CD4-positive, alpha-beta T cell treated with Interleukin-21 for 1 hour (primary cell): ENCODE measurements at places on chromosomes 13 and 19.

DNA sequence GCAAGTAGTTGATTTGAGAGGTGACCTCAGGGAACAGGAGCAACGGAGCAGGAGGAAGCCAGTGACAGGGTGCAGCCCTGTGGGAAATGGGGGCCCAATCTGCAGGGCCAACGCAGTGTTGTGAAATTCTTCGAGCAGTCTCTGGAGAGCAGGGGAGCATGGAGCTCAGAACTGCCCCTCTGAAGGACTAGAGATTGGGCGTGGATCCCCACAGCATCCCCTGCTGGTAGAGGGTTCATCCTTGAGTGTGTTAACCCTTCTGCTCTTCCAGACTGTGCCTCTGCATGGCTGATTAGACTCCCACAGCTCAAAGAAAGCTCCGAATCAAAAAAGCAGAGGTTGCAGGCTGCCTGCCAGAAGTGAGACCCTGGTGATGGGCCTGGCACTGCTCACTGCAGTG lies 77.9 kb upstream of the UQCRFS1 start:
- DNase-seq = no peak

GRCh38 chr13:23434491-23434890 lies 989 bp upstream of the SACS start:
- DNase-seq = no peak

GRCh38 chr13:61339054-61339621 lies 76.5 kb downstream of the PCDH20 start:
- DNase-seq = no peak

GRCh38 chr19:58218899-58219298 lies 9.8 kb upstream of the ZNF544 start:
- DNase-seq = peak; percentile 55

DNA sequence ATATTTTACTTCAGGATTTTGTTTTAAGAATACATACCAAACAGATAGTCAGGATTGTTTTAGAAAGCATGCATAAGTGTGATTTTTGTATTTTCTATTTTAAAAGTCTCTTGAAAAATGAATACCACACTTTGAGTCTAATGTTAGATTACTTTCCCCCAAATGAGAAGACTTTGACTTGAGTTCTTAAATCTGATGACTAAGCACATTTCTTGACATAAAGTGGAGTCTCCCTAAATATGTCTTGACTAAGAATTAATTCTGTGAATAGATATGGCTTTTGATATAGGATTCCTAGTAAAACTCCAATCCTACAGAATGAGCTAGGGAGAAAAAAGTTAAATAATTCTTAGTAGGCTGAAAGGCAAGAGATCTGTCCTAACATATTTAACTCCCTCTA lies 624.2 kb upstream of the SPRY2 start:
- DNase-seq = no peak

DNA sequence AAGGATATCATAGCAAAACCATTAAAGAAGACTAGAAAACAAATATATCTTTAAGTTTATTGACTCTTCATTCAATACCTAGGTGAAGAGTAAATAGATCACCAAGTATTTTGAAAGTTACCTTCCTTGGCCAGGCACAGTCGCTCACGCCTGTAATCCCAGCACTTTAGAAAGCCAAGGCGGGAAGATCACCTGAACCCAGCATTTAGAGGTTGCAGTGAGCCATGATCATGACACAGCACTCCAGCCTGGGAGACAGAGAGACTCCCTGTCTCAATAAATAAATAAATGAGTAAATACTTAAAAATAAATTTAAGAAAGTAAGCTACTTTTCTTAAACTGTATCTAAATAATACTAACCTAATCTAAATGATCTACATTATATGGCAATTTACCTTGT lies 8.9 kb upstream of the WBP4 start:
- DNase-seq = no peak

DNA sequence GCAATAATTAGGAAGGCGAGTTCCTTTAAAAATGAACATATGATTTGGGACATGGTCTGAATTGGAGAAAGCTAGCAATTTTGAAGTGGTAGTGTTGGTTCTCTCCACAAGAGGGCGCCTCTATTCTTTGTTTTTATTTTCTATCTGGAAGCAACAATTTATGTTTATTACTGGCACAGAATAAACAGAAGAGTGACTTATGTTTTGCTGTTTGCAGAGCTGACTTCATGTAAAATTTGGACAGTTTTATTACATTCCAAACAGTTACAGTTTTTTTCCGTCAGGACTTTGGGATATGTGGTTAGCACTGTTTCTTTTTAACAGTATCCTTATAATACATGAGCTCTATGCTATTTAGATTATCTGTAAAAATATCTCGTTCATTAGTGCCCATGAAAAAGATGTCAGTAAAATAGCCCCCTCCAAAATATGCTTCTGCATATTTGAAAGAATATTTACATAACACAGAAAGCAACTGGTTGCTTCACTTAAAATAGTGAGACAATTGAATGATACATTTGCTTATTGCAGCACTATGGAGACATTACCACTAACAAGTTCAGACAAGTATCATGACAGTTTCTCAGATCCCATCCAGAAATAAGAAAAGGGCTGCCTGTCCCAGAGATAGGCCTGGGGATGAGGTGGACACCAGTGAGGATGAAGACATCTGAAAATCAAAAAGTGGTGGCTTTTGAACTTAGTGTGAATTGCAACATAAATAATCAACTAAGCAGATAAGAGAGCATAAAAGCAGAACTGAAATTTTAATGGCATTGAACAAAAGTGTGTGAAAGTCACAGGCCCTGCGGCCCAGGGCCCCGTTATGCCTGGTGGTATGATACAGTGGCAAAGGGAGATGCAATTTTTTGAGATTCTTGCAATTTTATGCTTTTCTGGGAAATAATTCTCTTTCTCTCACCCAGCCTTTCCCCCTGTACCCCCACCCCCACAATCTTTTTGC lies 32.3 kb upstream of the FGF9 start:
- DNase-seq = peak; percentile 59

DNA sequence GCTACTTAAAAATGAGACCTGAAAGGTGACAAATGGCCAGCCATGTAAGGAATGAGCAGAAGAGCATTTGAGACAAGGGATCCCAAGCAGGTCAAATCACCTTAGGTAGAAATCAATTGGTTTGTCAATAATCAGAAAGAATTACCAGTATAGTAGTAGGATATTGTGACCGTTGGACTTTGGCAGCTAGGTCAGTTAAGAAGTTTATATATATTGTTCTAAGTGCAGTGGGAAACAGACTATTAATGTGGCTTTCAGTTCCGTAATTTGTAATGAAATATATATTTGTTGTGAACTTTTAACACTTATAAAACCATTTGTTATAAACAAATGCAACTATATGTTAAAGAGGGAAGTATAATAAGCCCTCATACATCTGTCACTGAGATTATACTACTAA lies 807.9 kb upstream of the SPRY2 start:
- no peak for DNase-seq

DNA sequence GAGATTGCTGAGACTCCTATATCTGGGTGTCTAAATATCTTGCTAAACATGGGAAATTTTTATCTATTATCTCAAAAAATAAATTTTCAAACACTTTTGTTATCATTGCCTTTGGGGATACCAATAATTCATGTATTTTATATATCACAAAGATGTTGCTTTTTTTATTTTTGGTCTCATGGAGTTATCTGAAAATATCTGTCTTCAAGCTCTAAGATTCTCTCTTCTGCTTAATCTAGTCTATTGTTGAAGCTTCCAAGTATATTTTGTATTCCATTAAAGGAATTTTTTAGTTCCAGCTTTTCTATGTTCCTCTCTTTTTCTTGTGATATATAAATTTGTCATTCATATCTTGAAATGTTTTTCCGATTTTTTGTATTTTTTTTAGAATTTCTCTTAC lies 812.0 kb downstream of the DACH1 start:
- no peak for DNase-seq

- DNase-seq = no peak
Measured at GRCh38 chr13:40060296-40061007, 405.0 kb downstream of the COG6 start.

DNA sequence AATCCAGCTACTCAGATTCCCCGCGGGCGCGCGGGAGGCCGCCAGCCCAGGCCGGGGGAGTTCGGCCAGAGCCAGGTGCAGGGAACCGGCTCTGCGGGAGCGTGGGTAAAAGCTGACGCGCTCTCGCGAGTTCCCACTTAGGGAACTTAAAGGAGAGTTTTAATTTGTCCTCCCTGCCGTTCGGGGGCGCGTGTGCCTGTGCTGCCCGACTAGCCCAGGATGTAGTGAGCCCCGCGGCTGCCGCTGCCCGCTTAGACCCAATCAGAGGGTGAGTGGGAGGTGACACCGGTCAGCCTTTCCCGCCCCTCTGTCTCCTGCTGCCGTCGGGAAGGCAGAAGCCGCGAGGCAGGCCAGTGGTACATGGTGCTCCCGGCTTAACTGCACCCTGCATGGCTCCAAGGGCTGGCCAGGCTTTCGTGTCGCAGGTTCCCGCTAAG lies 36.0 kb upstream of the NEK3 start:
- peak; percentile 70 for DNase-seq

- DNase-seq = no peak
Measured at GRCh38 chr13:76745261-76746200, 140.7 kb downstream of the KCTD12 start.

- DNase-seq = no peak
Measured at GRCh38 chr19:50419022-50419579, 363 bp downstream of the SPIB start.

GRCh38 chr13:65724226-65724625 lies 1505.9 kb downstream of the PCDH9 start:
- DNase-seq = no peak

GRCh38 chr13:101736566-101736965 lies 284.1 kb downstream of the ITGBL1 start:
- DNase-seq = no peak

GRCh38 chr19:4534836-4535658 lies at the start of gene PLIN5:
TSS of gene PLIN5 (minus strand) at chr19:4535224. CDS start at chr19:4534074, 1,150 bp downstream.
- DNase-seq = peak; percentile 55

DNA sequence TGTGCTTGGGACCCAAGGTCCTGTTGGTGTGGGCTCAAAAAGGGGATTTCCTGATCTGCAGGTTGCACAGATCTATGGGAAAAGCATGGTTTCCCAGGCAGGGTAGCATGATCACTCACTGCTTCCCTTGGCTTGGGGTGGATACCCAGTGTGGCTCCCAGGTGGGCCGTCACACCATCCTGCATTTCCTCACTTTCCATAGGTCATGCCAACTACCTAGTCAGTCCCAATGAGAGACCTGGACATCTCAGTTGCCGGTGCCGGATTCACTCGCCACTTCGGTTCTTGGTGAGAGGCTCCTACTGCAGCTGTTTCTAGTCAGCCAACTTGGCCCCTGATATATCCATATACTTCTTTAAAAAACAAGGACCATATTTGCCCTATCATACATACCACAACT lies 503.0 kb downstream of the PCDH17 start:
- DNase-seq = no peak

DNA sequence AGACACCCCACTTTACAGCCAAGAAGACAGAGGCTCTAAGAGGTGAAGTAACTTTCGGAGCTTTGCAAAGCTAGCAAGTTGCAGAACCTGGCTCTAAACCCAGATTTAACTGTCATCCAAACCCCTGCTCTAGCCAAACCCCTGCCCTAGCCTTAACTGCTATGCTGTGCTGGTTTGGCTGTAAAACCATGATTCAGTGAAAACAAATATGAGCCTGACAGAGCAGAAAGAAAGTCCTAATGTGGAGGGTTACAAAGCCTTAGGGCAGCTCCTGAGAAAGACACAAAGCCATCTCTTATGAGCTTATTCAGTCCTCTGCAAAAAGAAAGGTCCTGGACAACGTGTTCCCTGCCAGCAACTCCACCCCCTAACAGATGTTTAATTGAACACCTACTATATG lies 172.8 kb downstream of the KATNAL1 start:
- no peak for DNase-seq

GRCh38 chr19:32459204-32459865 lies 53.8 kb downstream of the DPY19L3 start:
- no peak for DNase-seq

DNA sequence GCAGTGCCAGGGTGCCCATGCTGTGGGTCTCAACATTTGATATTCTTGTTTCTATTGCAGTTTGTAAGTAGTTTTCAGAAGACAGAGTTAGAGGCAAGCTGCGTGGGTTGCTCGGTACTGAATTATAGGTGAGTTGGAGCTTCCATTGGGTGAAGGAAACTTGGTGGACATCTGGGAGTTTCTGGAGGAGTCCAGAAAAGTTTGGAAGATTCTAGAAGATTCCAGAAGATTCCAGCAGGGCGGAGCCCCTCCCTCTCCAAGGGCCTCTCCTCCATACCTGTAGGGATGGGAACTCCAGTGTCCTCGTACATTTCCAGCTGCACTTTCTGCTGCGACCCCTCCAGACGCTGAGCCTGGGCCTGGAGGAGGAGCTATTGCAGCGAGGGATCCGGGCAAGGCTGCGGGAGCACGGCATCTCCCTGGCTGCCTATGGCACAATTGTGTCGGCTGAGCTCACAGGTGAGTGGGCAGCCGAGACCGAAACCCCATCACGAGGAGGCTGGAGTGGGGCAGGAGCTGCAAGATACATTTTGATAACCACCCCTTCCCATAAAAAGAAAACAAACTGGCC lies 28.6 kb downstream of the TIMM13 start:
- no peak for DNase-seq

DNA sequence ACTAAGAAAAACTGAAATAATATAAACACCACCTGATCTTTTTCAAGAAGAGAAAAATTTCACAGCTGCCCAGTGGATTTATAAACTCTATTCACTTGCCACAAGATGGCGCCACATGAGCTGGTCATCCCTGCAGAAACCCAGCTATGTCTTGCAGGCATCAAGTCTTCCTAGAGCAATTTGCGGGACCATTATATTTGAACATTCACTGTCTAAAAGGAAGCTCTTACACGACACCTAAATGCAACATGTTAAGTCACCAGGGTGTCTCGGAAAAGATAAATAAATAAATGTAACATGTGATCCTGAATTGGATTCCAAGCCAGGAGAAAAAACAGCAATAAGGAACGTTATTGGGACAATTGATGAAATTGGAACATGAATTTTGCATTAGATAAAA lies 20.3 kb upstream of the AKT2 start:
- peak; percentile 78 for DNase-seq

DNA sequence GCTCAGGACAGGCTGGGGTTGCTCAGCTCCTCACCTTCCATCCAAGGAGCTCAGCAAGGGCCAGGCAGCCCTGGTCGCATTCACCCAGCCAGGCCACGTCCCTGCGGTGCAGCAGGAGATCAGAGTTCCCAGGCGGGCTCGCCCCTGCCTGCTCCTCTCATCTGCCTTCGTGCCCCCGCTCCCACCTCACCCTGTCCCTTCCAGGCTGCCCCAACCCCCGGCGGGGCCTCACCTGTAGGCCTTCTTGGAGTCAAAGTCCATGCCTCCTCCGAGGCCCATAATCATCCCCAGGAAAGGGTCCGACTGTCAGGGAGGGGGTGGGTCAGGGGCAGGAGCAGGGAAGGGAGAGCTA lies 1.3 kb upstream of the RINL start:
- DNase-seq = no peak

DNA sequence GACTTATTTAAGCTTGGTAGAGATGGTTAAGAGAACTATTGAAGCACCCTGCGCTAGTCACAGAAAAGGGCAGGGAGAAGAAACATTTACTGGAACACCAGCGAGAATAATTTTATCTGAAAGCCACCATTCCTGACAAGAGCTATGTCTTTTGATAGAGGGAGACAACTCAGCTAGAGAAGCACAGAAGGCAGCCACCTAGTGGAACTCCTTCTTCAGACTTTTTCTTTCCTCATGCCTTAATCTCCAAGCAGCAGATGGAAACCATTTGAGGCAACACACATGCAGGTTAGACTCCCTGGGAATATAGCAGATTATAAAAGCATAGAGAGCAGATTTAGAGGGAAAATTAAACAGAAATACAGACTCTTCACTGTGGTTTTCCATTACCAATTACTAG lies 813.4 kb downstream of the SLITRK6 start:
- DNase-seq = no peak
